ENCODE measurements at places on chromosomes 2 and 18.

DNA sequence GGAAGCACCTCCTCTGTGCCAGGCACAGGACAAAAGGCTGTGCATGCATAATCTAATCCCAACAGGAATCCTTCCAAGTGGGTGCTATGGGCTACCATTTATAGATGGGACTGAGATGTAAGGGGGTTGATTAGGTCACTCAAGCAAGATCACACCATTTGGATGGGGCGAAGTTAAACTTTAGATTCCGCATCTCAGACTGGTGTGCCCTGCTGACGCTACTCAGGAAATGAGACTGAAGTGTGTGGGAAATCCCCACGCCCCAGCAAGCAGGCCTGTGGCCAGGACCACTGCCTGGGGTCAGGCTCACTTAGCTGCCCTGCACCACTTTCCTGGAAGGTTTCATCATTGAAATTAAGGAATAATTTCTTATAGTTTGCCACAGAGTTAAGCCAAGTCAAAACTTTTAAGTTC lies 70.5 kb upstream of the PPP1CB start:
- peak; percentile 94 for DNase-seq

GRCh38 chr2:218074031-218074430 lies 5.0 kb downstream of the RUFY4 start:
- peak; percentile 3 for DNase-seq

DNA sequence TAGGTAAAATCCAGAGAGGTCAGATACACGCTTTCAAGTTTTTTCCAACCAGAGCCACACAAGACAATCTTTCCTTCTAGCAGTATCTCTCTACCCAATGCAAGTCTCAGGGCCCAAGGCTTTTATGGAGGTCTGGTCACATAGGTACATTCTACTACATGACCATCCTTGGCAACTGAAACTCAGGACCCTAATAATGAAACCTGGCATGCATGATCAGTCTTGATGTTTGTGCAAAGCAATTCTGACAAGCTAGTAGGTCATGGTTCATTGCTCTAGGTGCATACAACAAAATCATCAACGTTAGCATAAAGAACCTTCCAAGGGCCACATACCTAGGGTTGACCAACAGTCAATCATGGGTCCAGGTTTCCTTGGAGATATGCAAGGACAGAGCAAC lies 33.2 kb upstream of the CCDC88A start:
- DNase-seq, result peak; percentile 29

DNA sequence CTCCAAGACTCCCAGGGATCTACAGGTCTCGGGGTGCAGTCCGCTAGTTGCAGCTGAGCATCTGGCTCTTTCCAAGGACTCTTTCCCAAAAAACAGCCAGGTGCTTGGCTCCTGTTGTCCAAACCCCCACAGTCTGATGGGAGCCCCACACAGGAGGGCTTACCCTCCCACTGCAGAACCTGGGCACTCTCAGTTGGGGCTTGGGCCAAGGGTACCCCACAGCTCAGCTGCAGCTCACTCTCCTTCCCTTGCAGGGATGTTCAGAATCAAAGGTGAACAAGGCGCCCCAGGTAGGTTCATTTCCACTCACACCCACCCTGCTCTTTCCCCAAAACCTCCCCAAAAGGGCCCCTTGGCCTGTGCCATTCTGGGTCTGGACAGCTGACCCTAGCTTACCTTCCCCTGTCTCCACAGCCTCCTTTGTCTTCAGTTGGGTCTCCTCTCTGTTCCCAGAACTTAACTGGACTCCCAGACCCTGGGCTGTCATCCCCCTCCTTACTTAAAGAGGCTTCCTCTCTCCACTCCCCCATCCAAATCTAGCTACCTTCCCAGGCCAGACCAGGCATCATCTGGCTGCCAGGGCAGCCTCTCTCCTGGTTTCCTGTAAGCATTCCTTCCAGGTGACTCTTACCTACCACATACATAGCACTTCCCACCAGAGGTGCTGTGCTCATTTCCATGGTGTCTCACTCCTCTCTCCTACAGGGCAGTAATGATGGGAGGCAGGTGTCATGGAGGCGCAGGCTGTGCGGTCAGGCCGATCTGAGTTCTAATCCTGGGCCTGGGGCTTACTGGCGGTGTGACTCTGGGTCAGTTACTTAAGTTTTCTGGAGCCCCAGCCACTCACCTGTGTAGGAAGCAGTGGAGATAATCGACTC lies 29.5 kb downstream of the MARCO start:
- peak; percentile 37 for DNase-seq

All from renal cortical epithelial cell (primary cell).